Right kidney (tissue), 9 donors: ENCODE measurements at places on chromosomes 2 and 18.

GRCh38 chr2:122056853-122057252 lies 301.4 kb downstream of the TSN start:
- DNase-seq, result no peak

DNA sequence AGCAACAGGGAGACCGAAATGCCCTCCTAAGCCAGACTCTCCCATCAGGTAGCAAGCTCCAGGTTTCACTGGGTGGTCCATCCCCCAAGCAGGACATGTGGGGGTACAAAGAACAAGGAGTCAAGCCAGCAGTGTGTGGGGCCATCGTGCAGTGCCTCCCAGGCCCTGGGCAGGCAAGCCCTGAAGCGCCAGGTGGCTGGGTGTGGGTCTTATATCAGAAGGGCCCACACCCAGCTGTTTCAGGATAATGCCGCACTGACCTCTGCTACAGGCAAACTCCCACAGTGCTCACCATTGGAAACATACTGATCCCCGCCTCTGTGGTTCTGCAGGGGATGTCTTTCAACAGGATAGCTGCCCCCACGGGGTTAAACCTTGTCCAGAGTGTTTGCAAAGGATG lies 174.2 kb upstream of the SMAD2 start:
- no peak for DNase-seq

DNA sequence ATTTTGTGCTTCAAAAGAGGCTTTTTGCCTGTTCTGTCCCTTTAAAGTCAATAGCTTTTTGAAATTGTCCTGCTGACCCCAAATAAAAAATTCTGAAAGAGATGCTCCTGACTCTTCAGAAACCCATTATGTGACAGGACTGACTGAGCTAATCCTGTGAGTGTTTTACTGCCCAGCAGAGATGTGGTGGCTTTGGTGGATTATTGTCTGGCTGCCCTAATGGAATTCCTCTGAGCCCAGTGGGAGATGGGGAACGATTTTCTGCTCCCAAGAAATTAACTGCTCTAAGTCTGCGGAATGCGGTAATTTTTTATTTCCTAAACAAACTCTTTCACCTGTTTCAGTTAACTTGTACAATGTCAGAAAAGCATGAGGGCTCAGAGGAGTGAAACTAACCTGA lies 258.2 kb downstream of the IKZF2 start:
- no peak for DNase-seq

DNA sequence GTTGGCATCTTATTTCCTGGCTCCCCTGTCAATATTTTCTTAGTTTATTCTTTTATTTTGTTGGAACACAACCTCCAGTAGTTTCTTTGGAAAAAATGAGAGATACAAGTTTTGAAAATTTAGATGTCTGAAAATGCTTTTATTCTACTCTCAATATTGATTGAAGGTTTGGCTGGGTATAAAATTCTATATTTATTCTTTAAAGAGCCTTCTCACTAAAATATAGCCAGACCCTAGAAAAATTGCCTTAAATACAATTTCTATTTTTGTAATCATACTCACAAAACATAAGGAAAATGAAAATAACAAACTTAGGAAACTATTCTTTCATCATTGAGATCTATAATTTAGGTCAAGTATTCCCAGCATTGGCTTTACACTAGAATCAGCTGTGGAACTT lies 103.7 kb downstream of the CYP26B1 start:
- no peak for DNase-seq

- no peak for DNase-seq
These were observed 607.0 kb upstream of the HS6ST1 start for GRCh38 chr2:128925631-128926030.

GRCh38 chr2:157334797-157335196 lies 9.2 kb upstream of the ERMN start:
- no peak for DNase-seq

- DNase-seq, result peak; percentile 39
These were observed 85.1 kb upstream of the ACAA2 start for GRCh38 chr18:49898421-49898820.

- DNase-seq, result no peak
These were observed 63.5 kb downstream of the MEIS1 start for GRCh38 chr2:66498289-66498975.

- no peak for DNase-seq
These were observed 45.6 kb downstream of the NETO1 start for GRCh38 chr18:72822202-72822601.

- DNase-seq, result no peak
These were observed 154.8 kb downstream of the MBP start for GRCh38 chr18:76977684-76978232.

DNA sequence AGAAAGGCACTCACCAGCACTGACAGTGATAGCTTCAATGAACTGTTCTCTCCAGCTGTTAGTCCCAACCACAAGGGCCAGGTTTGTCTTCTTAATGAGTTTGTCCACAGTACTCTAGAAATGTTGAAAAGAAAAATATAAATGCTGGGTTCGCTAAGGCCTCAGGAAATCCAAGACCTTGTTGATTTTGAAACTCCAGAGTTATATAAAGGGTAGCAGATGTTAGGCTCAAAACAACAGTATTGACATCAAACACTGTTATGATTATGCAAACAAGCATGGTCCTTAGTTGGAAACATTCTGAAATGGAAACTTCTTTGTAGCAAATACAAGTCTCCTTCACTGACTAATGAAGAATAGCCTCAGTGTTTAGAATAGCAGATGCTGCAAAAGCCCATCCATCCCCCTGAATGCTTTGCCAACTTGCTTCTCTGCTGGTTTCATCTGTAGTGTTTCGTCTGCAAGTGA lies 291.1 kb downstream of the SLC8A1 start:
- DNase-seq, result no peak

GRCh38 chr2:133457861-133458260 lies 110.4 kb downstream of the NCKAP5 start:
- no peak for DNase-seq

DNA sequence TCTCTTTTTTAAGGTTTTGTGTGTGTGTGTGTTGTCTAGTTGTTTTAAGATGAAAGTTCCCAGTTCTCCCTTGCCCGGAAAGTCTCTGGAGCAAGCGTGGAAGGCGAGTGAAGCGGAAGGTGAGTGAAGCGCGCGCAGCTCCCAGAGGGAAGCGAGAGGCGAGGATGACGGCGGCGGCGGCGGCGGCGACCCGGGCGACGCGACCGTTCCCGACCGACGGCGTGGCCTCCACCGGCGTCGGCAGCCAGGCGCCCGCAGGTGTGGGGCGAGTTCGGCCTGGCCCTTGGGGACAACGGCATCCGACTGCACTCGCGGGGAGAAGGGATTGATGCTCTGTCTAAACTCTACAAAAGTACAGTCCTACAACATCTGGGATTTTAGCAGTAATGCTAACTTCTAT lies 321.9 kb downstream of the CELF4 start:
- DNase-seq, result peak; percentile 57

DNA sequence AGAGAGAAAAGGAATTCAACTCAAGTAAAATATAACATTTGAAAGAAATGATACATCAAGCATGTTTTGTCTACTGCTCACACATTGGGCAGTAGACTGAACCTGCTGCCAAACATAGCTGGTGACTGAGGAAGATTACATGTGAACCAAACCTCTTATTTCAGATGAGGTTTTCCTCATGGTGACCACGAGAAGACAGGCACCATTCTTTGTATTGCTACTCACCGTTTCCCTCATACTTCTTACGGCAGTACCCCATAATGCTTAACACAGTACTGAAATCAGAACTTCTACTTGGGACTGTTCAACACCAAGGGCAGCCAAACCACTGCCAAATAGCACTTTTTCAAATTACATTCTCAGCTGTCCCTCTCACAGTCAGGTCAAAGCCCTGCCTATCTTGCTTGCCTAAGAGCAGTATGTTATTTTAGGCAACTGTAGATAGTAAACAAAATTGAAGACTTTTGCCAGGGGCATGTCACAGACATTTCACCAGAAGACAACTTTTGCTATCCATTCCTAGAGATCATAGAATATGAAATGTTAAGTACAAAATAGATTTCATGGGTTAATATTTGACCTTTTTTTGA lies 167.1 kb upstream of the DOK6 start:
- no peak for DNase-seq

DNA sequence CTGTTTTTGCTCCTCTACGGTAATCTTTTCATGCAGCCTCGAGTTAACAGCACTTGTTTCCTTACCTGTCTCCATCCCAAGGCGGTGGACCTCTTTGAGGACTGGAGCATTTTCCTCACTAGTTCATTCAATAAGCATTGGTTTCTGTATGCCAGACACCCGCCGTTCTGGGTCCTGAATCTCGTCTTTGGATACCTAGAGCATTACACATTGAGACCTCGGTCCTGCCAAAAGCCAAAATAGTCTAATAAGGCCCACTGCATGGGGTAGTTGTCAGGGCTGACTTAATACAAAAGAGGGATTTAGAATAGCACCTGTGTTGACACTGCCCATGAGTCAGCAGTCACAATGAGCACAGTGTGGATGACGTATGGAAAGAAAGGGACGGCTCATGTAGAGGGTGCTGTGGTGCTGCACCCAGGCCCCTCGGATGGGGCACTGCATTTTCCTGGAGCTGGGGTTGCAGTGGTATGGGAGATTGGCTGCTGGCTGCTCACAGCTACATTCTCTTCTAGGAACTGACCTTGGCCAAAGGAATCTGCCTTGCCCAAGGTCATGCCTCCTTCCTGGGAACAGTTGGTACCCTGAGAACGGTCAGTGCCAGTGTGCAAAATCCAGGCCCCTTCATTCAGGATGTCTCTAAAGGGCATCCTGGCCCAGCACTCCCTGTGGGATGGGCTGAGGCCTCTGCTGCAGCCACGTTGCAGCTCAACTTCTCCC lies 126.9 kb upstream of the NCK2 start:
- no peak for DNase-seq

GRCh38 chr2:46363535-46364170 lies 66.4 kb downstream of the EPAS1 start:
- DNase-seq, result no peak

- peak; percentile 25 for DNase-seq
These were observed 761.8 kb upstream of the ACVR2A start for GRCh38 chr2:147082850-147083522.

DNA sequence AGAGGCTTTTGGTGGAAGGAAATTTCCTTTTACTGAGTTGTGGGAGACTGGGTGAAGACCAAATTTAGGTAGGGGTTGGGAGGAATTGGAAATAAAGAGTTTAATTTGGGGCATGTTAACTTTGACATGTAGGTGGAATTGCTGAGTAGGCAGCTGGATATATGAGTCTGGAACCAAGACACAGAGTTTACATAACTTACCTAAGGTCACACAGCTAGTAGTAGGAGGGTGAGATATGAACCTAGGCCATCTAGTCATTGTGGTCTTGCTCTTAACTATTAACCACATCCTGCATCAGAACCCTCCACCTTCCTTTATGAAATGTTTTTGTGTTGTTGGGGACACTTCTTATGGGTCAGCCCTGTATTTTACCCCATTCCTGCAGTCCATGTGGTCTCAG lies 113.1 kb downstream of the ICOS start:
- DNase-seq, result no peak

GRCh38 chr2:85642725-85643124 lies 25.3 kb downstream of the SFTPB start:
- DNase-seq, result no peak

- no peak for DNase-seq
These were observed 13.7 kb downstream of the KANSL1L start for GRCh38 chr2:210157526-210157925.

DNA sequence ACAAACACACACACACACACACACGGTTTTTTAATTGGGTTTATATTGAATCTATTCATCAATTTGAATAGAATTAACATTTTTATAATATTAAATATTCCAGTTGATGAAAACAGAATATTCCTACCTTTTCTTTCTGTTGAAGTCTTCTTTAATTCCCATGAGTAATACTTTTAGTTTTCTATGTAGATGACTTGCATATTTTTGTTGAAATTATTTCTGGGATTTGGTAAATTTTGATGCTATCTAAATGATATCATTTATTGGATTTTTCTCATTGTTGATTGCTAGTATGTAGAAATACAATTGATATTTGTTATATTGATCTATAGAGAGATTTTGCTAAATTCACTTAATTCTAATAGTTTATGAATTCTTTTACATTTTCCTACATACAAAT lies 12.8 kb upstream of the TCF7L1 start:
- no peak for DNase-seq

GRCh38 chr2:126244937-126245336 lies 411.0 kb upstream of the GYPC start:
- DNase-seq, result no peak

- DNase-seq, result no peak
These were observed 13.1 kb downstream of the KLHL14 start for GRCh38 chr18:32759611-32760167.

GRCh38 chr2:136062066-136062837 lies 55.7 kb downstream of the CXCR4 start:
- DNase-seq, result no peak

GRCh38 chr2:232544674-232545073 lies 5.2 kb downstream of the CHRNG start:
- DNase-seq, result no peak

- no peak for DNase-seq
These were observed 336.3 kb downstream of the AGPS start for GRCh38 chr2:177728920-177729319.

- no peak for DNase-seq
These were observed 36.6 kb downstream of the EXOC6B start for GRCh38 chr2:72789241-72789640.

- DNase-seq, result no peak
These were observed 11.8 kb upstream of the FTCDNL1 start for GRCh38 chr2:199862788-199863187.

- DNase-seq, result peak; percentile 61
These were observed 54.5 kb downstream of the SIGLEC15 start for GRCh38 chr18:45879681-45880655.

DNA sequence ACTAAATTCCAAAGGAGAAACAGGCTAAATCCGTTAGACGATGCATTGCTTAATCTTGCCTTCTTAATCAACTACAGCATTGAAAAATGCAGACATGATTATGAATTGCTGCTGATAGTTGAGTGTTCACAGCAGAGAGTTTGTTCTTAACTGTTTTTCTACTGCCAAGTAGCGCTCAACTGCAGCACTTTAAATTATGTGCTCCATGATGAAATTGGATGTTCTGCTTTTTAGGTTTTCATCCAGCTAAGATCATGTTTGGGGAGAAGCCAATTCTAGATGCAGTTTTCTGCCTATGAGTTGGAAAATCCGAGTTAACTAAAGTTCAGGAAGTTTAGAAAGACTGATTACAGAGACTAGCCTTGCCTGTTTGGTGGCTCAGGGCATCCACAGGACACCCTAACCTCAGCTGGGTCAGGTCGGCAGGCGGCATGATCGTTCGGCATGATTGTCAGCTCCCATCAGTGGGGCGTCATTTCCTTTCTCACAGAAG lies 119.4 kb upstream of the PIEZO2 start:
- DNase-seq, result peak; percentile 22

DNA sequence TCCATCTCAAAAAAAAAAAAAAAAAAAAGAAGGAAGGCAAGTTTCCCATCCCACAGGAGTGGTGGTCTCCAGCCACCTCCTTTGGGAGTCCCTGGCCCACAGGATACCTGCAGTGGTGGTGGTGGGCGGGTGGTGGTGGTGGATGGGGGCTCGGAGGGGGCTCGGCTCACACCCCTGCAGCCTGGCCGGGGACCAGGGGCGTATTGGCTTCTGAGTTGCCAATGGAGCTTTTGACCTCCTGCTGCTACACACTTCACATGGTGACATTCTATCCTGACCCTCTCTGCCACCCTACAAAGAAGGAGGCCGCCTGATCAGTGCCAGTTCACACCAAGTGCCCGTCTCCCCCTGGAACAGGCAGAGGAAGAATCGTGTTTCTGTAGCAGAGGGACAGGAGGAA lies 119.6 kb downstream of the NFATC1 start:
- DNase-seq, result no peak
